Stimulated activated CD4-positive, alpha-beta T cell treated with anti-CD3 and anti-CD28 coated beads, Interleukin-1b, Interleukin-23, amount 100 ng/mL, for 1 hour (primary cell): ENCODE measurements at places on chromosomes 1 and 21.

- DNase-seq = no peak
These were observed 226.9 kb downstream of the TGFB2 start for GRCh38 chr1:218572050-218572449.

DNA sequence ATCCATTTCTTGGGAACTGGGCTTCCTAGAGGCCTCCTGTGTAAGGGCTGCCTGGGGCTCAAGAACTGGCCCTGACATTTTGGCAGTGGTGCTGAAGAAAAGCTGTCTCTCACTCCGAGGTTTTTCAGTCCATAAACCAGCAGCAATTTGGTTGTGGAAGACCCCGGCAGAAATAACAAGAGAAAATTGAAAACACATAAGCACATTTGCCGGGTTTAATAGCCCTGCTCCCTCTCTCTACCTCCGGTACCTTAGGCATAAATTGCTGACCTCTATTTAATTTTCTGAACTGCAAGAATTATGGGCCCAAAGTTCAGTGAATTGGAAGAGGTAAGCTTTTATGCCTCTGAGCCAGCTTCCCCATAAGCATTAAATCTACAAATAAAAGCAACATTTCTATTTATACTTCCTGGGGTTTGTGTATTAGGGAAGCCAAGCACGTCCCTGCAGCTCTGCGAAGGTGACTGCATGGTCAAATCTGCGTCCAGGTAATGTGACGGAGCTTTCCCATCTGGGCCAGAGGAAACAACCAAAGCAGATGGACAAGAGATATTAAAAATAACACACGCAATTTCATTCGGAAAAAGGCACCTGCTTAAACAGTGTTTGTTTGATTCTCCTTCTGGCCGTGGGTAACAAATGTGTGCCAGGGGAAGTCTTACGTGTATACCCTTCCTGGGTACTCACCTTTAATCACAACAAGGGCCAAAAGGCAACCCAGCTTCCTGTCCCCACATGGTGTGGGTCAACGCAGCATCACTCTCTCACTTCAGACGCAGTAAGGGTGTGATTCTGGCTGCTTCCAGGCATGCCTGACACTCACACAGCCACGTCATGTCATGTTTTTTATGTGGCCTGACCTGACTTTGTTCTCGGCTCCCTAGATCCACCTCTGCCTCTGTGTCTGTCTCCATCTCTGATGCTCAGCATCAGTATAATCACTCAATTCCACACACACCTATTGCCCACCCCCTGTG lies 69.2 kb downstream of the PAPPA2 start:
- DNase-seq = no peak

DNA sequence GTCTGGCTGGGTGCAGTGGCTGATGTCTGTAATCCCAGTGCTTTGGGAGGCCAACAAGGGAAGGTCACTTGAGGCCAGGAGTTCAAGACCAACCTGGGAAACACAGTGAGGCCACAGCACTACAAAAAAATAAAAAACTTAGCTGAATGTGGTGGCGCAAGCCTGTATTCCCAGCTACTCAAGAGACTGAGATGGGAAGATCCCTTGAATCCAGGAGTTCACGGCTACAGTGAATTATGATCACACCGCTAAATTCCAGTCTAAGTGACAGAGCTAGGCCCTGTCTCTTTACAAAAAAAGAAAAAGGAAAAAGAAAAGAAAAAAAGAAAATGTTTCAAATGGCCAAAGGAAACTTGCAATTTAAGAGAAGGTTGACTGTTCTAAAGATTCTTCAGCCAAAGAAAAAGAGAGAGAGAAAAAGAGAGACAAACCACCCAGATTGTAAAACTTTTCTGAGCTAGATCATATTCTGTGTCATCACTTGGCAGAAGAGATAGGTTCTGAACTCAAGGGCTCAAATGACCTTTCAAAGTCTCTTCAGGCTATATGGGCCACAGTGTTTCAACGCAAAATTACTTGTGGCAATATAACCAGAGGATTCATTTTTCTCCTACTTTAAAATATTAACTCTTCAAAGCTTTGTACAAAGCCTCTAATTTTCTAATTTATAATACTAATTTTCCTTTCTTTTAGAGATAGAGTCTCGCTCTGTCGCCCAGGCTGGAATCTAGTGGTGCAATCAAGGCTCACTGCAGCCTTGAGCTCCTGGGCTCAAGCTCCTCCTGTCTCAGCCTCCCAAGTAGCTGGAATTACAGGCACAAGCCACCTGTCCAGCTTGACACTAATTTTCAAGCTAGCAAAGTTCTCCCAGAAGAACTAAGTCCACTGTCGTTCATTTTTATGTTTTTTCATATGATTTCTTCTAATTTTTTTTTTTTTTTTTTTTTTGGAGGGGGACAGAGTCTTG lies 20.5 kb downstream of the ARID4B start:
- DNase-seq = no peak

- peak; percentile 0 for DNase-seq
These were observed 771 bp downstream of the EIF4G3 start for GRCh38 chr1:21175670-21176581.

- DNase-seq = no peak
These were observed 103.2 kb downstream of the DMRTB1 start for GRCh38 chr1:53562291-53562980.

- DNase-seq = no peak
These were observed 5.4 kb downstream of the KCNA2 start for GRCh38 chr1:110600716-110601115.

GRCh38 chr1:220198186-220199005 lies 73.9 kb downstream of the RAB3GAP2 start:
- DNase-seq = no peak

DNA sequence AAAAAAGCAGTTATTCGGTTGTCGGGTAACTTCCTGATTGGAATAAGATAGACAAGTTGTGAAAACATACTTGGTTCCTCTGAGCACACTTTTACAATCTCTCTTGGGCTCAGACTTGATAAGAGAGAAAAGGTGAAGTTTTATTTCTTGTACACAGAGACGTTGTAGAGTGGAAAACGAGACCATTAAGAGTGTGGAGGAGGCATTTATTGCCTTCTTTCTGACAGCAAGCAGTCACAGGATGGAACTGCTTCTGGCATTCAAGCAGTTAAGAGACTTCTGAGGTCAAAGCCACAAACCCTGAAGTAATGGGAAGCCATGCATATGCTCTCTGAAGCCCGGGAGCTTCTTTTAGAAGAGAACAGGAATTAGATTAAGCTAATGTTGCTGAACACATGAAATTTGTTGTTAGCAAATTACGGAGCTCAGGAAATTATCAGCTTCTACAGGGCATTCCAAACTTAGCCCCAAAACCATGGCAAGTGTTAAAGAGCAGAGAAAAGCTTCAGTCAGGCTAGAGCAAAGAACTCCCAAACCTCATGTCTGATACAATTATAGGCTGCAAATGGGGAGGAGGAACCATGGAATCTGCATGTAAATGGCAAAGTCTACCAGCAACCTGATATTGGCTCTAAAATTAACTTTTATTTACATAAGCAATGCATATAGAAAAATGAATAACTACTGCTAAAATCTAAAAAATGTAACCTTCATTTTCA lies 26.0 kb downstream of the S1PR1 start:
- DNase-seq = no peak

DNA sequence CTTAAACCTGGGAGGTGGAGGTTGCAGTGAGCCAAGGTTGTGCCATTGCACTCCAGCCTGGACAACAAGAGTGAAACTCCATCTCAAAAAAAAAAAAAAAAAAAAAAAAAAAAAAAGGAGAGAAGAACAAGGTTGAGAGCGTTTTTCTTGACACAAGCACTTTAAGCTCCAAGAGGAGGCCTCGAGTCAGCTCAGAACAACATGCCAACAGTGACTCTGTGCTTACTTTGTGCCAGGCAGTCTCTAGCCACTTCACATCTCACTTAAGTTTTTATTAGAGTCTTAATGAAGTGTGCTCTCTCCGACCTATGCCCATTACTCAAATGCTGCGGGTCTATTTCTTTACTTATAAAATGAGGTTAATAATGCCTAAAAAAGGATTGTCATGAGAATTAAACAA lies 13.0 kb downstream of the ATP1A1 start:
- no peak for DNase-seq

DNA sequence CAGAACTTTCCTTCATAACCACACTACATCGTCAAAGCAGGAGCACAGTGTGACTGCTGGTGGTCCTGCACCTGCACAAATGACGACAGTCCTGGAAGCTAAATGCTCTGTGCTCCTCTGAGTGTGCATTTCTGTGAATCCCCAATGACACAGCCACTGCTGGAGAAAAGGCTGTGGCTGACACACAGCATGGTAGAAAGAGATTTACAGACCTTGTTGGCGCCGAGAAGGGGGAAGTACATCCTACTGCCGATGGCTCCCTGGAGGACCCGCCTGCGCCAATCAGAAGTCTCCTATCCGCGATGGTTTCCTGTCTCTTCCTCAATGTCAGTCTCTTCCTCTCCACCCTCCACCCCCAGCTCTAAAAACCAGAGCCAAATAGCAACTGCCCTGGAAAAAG lies 115.4 kb upstream of the RAB4A start:
- no peak for DNase-seq

DNA sequence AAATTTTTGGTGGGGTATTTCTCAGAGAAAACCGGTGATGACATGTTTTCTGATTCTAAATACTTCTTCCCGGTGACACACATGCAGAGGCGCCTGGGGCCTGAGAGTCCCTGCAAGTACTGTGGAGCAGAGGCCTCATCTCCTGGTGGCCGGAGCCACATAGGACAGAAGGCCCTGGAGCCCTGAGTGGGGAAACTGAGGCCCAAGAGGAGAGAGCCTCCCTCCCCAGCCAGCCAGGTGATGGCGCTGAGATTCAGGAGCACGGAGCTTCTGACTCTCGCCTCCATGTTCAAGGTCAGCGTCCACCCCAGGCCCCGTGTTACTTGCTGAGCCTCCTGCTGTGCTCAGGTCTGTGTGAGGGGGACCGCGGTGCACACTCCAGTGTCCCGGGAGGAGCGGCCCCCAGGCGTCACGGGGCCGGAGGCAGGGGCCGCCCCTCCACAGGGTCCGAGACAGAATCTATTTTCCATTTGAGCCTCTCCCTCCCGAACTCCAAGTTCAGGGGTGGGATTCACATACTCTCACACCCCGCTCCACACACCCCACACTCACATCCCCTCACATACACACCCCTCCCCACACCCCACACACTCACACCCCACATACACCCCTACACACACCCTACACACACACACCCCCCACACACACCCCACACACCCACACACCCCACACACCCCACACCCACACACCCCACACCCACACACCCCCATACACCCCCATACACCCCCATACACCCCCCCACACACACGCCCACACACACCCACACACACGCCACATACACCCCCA lies 43.8 kb downstream of the SLX9 start:
- DNase-seq = no peak
